ENCODE measurements at places on chromosomes 12 and 14.
A peak's percentile ranks its signal among the peaks of the same experiment; 100 is the strongest.

- no peak for DNase-seq
Observed at GRCh38 chr12:52753283-52753682, 23.9 kb downstream of the KRT76 start.

DNA sequence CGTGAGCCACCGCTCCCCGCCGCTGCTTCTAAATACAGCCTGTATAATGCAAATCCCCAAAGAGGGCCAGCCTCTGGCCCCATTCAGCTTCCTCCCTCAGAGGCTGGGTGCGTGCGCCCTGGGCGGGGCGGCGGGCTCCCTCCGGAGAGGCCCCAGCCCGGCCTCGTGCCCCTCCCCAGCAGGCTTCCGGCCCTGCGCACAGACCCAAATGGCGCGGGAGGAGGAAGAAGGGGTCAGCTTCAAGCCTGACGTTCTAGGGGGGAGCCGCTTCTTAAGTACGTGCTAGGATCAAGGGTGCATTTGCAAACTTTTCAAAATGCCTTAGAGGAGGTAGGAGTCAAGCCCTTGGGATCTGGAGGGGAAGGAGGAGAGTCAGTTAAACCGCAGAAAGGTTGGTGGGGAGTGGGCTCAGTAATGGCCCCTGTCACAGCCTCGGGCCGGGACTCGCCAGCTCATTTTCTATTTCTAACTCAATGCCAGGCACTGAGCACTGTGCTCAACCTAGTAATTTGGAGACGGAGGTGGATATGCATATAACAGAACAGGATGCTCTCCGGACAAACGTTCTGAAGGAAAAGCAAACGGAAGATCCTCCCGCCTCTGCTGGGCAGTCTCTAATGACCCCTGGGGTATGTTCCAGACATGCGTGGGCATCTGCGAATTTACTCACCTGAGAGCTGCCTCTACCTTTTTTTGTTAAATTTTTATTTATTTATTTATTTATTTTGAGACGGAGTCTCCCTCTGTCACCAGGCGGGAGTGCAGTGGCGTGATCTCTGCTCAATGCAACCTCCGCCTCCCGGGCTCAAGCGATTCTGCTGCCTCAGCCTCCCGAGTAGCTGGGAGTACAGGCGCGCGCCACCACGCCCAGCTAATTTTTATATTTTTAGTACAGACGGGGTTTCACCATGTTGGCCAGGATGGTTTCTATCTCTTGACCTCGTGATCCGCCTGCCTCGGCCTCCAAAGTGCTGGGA is 32.3 kb downstream of the NINJ2 start:
- DNase-seq: peak; percentile 65

GRCh38 chr12:100295764-100296555 is 29.0 kb downstream of the SCYL2 start:
- no peak for DNase-seq

GRCh38 chr12:92496790-92497189 is 206.0 kb upstream of the PLEKHG7 start:
- DNase-seq: no peak

DNA sequence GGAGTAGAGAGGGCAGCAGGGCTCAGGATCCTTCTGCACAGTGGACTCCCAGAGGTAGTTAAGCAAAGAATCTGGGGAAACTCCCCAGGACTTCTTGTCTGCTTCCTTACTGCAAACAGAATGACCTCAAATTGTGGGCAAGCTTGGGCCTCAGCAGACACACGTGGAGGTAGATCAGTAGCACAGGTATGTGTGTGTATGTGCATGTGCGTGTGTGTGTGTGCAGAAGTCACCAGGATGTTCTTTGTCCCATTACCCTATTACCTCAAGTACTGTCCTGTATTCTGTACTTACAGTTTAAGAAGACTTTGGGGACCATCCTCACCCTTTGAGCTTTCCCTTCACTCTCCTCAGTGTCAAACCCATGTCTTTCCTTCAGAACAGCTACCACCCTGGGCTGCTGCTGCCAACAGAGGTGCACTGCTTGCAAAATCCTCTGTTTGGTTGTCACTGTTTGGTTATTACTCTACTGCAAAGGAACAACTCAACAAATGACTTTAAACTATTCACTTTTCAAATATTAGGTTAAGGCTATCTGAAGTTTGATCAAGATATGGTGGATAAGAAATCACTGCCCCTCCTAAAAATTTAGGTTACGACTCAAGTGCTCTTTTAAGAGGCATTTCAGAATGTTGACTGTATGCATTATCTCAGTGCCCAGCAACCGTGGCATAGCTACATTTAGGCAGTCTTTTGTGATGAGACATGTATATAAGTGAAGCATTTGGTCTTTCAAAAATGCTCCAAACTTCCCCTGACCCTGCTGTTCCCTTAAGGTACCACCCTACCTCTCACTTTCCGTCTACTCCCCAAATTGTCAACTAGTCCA is 78.2 kb upstream of the MBIP start:
- no peak for DNase-seq

- no peak for DNase-seq
Observed at GRCh38 chr12:75196865-75197264, 12.8 kb downstream of the KCNC2 start.

DNA sequence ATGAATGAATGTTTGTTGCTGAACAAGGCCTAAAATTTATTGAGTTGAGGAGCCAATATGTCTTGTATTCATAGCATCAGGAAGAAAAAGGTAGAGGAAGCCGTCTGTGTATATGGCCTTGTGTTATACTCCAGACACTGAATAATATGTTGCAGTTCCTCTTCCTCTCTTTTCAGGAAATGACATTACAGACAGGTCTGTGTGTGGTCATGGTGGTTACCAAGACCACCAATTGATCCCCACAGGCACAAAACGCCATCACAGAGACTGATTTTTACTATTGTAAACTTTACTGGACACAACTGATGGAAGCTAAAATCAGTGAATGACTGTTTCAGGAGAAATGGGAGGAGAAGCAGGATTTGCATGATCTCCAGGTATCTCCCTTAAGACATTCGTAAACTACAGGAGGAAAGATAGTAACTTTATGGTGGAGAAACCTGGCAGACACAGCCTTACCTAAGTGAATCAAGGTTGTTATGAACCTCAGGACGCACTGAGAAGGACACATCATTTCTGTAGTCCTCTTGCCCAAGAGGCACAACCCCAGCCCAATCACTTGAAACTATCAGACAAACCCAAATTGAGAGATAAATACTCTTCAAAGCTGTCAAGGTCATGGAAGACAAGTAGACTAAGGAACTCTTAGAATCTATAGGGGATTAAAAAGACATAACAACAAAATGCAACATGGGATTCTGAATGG is 334.1 kb upstream of the RGS6 start:
- DNase-seq: no peak

DNA sequence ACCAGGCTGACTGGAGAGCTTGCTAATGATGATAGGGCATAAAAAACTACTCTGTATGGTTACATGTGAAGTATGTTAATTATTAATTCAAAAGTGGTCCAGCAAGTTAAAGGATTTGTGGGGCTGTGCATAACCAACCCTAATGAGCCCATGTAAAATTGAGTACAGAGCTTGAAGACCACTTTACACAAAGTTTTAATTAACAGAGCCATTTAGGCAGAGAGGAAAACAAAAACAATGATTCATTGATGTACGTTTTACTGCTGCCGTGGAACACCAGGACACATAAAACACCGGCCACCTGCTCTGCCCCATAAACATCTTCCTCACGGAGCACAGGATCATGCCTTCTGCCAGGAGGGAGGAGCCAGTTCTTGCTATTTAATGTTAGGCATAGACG is 83.5 kb downstream of the RIMBP2 start:
- DNase-seq: no peak

DNA sequence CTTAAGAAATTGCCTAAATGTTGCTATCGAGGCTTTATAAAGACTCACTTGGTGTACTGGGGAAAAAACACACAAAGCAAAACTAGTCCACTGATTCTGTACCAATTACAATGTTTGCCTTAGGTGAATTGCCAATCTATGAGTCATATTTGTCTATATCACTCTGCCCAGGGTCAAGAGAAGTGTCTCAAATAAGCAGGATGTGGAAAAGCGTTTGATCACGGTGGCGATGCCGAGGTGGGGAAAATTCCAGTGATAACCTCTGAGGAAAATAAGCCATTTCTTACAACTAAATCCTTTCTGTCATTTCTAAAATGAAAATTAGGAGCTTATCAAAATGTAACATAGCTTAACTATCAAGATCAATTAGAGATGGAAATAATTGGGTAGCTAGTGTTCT is 148.6 kb upstream of the DIO3 start:
- no peak for DNase-seq

GRCh38 chr12:87120440-87120839 is 864.2 kb upstream of the MGAT4C start:
- DNase-seq: no peak

DNA sequence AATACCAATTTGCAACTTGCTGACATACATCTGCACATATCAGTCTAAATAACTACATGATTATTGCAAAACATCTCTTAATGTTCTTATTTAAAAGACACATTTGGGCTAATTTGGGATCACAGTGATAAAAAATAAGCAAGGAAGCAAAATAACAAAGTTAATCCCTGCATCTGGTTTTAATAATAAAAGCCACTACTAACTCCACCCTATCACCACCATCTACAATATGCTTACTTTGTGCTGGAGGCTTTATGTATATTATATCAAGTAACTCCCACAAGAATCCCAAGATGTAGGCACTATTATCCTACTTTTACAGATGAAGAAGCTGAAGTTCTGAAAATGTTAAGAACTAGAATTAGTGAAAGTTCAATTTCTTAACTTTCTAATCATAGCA is 45.7 kb downstream of the TAOK3 start:
- no peak for DNase-seq

DNA sequence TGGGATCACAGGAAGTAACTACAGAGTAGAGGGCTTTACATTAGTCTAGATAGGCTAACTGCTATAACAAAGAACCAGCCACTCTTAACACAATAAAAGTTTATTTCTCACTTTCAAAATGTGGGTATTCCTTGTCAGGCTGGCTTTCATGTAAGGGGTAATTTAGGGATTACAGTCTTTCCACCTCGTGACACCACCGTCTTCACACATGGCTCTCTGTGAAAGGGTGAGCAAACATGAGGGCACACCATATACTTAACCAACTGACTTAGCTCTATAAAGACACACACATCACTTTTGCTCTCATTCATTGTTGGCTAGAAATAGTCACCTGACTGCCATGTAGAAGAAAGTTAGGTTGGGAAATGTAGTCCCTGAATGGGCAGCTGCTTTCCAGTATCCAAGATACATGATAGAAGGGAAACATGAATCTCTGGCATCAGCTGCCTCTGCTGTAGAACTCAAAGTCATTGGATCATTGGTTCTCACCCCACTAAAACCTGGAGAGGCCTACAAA is 66.1 kb upstream of the CRY1 start:
- no peak for DNase-seq

GRCh38 chr14:96881713-96882112 is 84.5 kb downstream of the VRK1 start:
- no peak for DNase-seq

- DNase-seq: no peak
Observed at GRCh38 chr14:81162941-81163340, 57.8 kb downstream of the GTF2A1 start.

- no peak for DNase-seq
Observed at GRCh38 chr12:49689785-49690184, 17.4 kb downstream of the FMNL3 start.

DNA sequence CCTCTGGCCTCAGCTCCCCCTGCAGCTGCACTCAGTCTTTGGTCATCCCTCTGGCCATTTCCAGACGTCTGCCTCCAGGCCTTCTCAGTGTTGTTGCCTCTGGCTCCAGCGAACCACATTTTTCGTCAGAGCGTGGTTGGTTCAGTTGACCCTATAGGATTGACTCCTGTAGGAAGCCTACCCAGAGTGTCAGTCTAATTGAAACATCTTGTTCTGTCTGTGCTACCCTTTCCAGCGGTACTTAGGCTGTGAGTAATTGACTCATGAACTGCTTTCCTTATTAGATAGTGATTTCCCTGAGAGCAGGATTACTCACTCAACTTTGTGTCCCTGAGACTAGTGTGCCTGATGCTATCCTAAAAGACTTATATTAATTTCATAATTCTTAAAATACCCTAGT is 373.2 kb downstream of the ATP23 start:
- no peak for DNase-seq

GRCh38 chr14:80762641-80763228 is 178.8 kb downstream of the CEP128 start:
- DNase-seq: no peak

DNA sequence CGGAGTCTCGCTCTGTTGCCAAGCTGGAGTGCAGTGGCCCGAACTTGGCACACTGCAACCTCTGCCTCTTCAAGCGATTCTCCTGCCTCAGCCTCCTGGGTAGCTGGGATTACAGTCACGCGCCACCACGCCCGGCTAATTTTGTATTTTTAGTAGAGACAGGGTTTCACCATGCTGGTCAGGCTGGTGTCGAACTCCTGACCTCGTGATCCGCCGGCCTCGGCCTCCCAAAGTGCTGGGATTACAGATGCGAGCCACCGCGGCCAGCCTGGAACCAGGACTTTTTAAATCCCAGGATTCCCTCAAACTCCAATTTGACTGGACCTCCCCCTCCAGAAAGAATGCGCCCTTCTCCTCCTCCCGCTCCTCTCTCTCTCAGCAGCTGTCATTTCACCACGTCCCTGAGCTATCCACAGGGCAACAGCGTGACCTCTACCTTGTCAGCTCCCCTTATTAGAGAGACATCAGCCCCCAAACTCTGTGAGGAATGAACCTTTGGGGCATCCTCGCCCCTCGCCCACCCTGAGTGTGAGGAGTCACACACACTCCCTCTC is 2.0 kb downstream of the ESYT1 start:
- no peak for DNase-seq

GRCh38 chr12:10369557-10370415 is 20.1 kb downstream of the KLRK1 start:
- DNase-seq: no peak

GRCh38 chr12:124242529-124243065 is 52.3 kb upstream of the RFLNA start:
- no peak for DNase-seq

DNA sequence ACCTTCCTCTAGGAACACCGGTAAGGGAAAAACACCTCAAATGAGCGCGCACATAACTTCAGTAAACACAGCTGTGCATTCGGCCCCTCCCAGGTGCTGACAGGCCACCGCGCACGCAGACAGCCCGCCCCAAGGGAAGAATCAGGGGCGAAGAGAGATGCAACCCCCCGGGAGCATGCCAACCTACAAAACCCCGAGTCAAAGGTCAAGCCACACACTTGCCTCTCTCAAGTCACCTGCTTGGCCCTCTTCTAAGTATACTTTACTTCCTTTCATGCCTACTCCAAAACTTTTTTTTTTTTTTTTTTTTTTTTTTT is 2.3 kb upstream of the CYP46A1 start:
- no peak for DNase-seq

GRCh38 chr12:124599074-124599999 is 31.9 kb upstream of the NCOR2 start:
- DNase-seq: no peak

GRCh38 chr14:60817113-60817512 is 82.6 kb downstream of the MNAT1 start:
- no peak for DNase-seq

GRCh38 chr12:68001486-68002466 is 12.5 kb downstream of the IFNG-AS1 start:
- no peak for DNase-seq

GRCh38 chr12:130424858-130425697 is 87.4 kb downstream of the PIWIL1 start:
- no peak for DNase-seq

GRCh38 chr14:99320105-99320572 is 48.1 kb upstream of the BCL11B start:
- DNase-seq: peak; percentile 82

- no peak for DNase-seq
Observed at GRCh38 chr14:35384455-35385041, 20.0 kb downstream of the NFKBIA start.

- DNase-seq: no peak
Observed at GRCh38 chr12:103880299-103881142, 39.5 kb upstream of the NT5DC3 start.
